Stimulated activated CD4-positive, alpha-beta T cell treated with anti-CD3 and anti-CD28 coated beads, TNF-alpha, amount 100 ng/mL, for 1 hour (primary cell): ENCODE measurements at places on chromosomes 1 and 21.

- no peak for DNase-seq
These were observed 9.9 kb downstream of the IBA57 start for GRCh38 chr1:228175316-228176023.

DNA sequence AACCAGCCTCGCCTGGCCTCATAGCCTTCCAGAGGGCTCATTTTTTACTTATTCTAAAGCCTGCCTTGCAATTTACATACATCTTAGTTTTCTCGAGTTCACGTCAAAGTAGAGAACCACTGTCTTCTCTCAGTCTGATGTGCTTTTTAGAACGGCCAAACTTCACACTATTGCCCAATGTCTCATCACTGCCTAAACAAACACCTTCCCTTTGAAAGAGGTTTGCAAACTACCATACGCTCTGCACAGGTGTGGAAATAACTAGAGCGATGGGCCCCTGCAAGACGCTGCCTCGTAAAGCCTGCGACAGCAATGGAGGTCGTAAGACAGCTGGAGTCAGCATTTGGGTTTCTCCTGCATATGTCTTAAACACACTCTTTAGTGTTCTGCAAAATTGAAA lies 22.6 kb downstream of the PRDM15 start:
- DNase-seq: no peak

- DNase-seq: no peak
These were observed 396.7 kb downstream of the PTPRU start for GRCh38 chr1:29632806-29633615.

GRCh38 chr1:9302745-9303524 lies 10.2 kb downstream of the SPSB1 start:
- no peak for DNase-seq
